ENCODE measurements at places on chromosomes 4 and X.
A peak's percentile ranks its signal among the peaks of the same experiment; 100 is the strongest.

DNA sequence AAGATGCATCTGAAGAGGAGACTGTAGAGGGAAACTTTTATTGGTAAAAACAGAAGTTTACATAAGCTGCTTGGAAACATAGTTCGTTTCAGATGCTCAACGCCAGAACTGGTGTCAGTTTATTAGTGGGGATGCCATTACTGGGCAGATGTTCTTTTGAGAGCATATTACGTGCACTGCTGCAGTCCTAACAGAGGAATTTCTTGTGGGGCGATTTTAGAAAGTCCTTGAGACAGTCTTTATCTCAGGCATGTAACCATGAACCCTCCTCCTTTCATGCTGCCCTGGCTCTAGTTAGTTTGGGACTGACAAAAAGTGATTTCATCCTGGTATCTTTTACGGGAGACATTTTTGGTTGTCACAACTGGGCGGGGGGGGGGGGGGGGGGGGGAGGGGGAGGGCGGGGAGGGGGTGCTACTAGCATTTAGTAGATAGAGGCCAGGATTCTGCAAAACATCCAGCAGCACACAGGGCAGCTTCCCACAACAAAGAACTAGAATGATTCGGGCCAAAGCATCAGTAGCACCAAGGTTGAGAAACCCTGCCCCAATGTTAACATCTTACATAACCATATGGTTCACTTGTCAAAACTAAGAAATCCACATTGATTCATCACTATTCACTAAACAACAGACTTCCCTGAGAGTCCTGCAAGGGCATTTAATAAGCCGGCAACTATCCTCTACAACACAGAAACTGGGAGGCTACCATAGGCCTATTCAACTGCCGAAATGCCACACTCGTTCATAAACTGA is 118.6 kb upstream of the FTHL17 start:
- no peak for DNase-seq

DNA sequence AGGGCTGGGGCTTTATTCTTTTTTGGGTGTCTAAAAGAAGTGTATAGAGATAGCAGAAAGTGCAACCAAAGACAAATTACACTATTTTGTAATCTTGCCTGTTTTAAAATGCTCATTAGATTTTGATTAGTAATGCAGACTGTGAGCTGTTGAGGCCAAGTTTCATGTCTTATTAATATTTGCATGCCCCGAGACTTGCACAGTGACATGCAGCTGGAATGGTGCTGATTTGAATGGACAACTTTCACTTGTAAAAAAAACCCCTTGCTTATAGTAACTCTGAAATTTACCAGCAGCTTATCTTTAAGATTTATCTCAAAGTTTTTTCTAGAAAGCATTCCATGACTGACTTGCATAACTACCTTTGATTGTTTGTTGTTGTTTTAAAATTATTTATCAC is 835.1 kb upstream of the IGFBP7 start:
- DNase-seq: no peak

DNA sequence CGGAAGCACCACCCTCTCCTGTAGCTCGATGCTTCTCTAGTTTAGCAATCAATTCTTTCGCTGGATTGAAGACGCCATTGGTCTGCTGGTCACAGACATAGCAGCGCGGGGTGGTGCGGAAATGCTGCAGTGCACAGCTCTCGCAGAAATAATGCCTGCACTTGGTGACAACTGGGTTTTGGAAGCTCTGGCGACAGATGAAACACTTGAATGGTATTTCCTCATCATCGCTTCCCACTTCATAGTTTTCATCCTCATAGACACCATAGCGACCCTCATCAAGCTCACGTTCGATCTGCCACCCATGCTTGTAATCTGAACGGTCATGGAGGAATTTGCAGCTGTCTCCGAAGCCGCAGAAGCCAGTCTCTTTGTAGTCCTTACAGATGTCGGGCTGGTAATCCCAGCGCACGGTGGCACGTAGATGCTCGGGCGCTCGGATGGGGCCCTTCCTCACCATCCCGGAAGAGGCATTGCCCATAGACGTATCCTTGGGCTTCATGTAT is 854 bp downstream of the RNF113A start:
- no peak for DNase-seq

- no peak for DNase-seq
Measured at GRCh38 chr4:111127841-111128240, 505.0 kb upstream of the PITX2 start.

DNA sequence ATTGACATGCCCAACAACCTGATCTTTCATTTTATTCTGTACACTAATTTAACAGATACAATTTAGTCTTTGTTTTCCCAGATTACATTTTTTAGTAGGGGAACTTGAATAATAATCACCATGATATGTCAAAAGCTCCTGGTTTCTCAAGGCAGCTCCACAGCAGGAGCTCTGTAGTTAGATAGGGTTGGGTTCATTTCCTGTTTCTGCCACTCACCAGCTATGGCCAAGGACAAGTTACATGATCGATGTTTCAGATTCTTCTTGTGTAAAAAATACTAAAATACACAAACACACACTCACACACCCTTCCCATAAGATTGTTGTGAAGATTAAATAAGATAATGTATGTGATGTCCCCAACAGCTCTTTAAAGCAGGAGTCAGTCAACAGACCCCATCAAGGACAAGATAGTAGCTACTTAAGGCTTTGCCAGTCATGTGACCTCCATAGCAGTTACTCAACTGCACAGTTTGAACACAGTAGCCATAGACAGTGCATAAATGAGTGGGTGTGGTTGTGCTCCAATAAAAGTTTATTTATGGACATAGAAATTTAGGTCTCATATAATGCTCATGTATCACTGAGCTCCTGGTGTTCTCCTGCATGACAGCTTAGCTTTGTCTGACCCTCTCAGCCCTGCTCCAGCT is 18.4 kb downstream of the GUCY1A1 start:
- no peak for DNase-seq

DNA sequence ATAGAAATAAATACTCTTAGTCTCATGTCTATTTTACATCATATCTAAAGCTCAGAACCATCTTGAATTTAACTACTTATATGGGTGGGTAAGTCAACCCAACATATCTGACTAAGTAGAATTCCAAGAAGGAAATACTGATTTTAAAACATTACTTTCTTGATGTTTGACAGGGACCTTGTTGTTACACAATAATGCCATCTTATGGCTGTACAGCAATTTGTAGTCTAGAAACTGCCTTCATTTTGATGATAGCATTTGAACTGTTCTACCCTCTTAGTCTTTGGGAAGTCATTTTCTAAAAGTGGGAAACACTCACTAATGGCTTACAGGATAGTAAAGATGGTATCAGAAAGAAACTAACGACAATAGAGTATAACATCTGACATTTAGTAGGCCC is 929.5 kb downstream of the DMD start:
- DNase-seq: no peak

GRCh38 chr4:109067508-109068235 is 234.8 kb downstream of the COL25A1 start:
- no peak for DNase-seq

- no peak for DNase-seq
Measured at GRCh38 chrX:153966283-153966688, 5.3 kb downstream of the HCFC1 start.

- no peak for DNase-seq
Measured at GRCh38 chr4:3312362-3312761, 19.5 kb downstream of the RGS12 start.

DNA sequence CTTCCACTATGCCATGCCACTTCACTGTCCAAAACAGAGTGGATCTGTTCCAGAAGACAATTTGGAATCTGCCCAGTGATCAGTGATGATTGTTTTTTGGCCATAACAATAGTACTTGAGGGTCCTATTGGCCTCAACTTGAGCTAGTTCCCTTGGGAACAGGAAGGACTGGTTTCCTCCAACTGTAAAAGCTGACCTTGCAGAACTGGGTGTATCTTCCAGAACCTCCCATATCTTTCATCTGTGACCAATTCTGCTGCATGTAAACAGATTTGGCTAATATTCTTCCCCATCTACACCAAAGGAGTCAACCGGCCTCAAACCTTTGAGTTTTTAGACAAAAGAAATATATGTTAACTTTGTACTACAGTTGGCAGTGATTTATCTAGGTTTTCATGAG is 165.1 kb upstream of the TRPC5 start:
- DNase-seq: no peak

- DNase-seq: peak; percentile 85
Measured at GRCh38 chr4:53994382-53995102, 69.9 kb downstream of the CHIC2 start.

DNA sequence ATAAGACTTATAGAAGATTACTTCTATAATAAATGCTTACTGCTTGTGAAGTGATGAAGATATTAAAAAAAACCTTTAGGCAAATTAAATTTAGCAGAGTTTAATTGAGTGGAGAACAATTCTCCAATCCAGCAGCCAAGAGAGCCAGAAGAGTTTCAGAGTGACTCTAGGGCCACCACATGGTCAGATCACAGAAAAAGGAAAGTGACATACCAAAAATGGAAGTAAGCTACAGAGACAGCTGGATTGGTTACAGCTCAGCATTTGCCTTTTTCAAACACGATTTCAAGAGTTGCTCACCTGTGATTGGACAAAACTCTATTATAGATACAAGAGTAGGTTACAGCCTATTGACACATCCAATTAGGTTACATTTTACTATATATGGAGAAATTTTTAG is 79.0 kb upstream of the TRAM1L1 start:
- DNase-seq: no peak

DNA sequence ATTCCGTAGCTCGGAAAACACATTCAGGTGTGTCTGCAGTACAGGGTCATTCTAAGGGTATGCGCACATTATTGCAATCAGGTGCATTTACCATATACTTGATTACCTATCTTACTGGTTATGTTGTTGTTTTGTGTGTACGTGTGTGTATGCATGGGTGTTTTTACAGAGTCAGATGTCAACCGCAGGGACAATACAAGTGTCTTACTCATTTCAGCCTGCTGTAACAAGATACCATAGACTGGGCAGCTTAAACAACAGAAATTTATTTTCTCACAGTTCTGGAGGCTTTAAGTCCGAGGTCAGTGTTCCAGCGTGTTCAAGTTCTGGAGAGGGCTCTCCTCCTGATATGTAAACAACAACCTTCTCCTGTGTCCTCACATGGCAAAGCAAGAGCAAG is 316.7 kb downstream of the DMD start:
- no peak for DNase-seq

DNA sequence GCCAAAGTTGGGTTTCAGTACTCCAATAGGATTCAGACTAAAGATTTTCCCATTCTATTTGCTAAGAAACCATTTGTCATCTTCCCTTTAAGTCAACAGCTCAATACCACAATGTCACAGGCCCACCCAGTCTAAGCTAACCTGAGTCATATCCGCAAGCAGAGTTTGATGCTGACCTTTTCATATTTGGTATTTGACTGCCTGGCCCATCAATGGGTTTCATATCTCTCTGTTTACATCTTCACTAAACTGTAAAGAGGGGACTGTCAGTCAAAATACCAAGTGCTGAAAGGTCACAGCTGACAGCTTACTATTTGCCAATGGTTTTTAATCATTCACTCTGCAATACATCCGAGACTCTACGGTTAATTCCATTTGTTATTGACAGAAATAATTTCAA is 707.5 kb upstream of the ACTRT1 start:
- no peak for DNase-seq

GRCh38 chrX:119040432-119040831 is 32.4 kb upstream of the CT47C1 start:
- DNase-seq: no peak
